ENCODE measurements at places on chromosomes 3 and 15.

DNA sequence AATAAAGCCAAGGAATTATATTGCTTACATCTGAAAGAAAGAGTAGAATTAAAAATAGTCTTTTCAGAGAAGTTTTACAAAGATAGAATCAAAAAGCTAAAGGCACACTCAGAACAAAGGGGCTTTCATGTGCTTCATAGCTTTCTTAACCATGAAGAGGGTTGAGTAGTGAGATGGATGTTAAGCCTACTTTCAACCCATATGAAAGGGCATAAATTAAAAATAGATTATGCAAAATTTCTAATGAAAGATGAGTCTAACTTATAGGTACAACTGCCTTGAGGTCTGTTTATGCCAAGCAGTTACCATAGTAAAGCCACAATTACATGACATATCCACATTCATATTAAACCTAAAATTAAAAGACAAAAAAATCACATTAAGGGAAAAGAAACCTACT lies 223.3 kb upstream of the ARHGEF26 start:
- DNase-seq = no peak

DNA sequence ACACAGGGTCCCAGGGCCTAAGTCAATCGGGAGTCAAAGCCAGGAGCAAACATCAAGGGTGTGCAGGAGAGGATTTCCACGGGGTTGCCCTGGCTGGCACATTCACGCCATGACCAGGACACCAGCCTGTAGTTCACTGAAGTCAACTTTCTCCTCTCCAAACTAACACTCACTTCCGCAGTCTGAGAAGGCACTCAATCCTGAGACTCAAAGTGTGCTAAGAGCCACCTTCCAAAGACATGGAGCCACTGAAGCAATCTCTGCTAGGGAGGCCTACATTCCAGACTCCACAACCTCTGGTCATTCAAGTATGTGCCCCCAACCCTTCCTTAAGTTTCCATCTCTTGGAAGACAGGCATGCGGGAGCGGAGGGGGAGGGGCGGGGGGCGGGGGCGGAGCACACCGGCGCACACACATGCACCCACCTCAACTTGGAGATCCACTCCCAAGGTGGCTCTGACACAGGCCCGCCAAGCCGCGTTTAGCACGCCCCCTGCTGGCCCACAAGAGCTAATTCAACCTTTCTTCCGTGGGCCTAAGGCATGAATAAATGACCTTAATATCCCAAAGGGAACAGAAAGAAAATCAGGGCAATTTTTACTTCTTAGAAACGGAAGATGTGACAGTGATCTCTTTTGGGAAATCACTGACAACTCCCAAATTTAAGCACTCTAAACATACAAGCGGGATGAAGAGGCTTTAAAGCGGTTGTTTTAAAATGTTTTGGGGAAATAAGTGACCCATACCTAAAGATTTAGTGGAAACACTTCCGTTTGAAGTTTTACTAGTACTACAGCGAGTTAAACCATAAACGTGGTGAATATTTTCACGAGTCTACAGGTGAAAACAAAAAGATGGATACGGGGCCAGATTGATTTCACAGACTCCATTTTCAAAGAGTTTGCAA lies 162.5 kb upstream of the CHRNA7 start:
- no peak for DNase-seq

GRCh38 chr3:36075491-36075890 lies 304.8 kb upstream of the STAC start:
- no peak for DNase-seq

DNA sequence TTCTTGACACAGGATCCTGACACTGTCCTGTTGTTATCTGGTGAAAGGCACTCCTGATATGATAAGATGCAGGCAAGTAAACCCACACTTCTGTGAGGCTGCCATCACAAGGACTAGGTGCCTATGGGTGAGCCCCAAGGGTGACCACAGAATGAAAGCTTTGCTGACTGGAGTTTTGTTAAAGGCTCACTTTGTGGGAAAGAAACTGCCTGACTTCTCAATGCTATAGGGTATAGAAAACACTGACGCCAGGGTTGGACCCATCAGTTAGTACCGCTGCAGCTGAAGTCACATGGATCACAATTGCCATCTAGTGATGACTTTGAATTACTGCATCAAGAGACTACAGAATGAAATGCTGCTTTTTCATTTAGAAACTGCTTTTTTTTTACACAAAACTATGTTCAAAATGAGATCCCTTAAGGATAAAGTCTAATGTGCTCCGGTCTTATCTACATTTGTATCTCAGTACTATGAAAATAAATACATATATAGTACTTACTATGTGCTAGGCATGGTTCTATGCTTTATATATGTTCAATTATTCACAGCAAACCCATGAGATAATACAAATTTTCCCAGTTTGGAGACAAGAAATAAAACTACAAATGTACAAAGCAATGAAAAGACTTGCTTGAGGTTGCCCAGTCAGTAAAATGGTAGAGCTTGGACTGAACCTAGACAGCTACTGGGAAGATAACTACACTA lies 64.2 kb upstream of the CMSS1 start:
- no peak for DNase-seq

GRCh38 chr3:117844676-117845075 lies 1135.1 kb downstream of the TUSC7 start:
- no peak for DNase-seq

- no peak for DNase-seq
These were observed 95.3 kb upstream of the SOX2 start for GRCh38 chr3:181616088-181617070.

GRCh38 chr3:107716734-107717133 lies 194.0 kb downstream of the BBX start:
- no peak for DNase-seq

GRCh38 chr15:90750186-90750585 lies 33.0 kb downstream of the BLM start:
- peak; percentile 1 for DNase-seq

GRCh38 chr3:59606638-59607266 lies 556.9 kb upstream of the CFAP20DC start:
- no peak for DNase-seq

GRCh38 chr3:5098346-5098745 lies 23.7 kb upstream of the ARL8B start:
- no peak for DNase-seq

DNA sequence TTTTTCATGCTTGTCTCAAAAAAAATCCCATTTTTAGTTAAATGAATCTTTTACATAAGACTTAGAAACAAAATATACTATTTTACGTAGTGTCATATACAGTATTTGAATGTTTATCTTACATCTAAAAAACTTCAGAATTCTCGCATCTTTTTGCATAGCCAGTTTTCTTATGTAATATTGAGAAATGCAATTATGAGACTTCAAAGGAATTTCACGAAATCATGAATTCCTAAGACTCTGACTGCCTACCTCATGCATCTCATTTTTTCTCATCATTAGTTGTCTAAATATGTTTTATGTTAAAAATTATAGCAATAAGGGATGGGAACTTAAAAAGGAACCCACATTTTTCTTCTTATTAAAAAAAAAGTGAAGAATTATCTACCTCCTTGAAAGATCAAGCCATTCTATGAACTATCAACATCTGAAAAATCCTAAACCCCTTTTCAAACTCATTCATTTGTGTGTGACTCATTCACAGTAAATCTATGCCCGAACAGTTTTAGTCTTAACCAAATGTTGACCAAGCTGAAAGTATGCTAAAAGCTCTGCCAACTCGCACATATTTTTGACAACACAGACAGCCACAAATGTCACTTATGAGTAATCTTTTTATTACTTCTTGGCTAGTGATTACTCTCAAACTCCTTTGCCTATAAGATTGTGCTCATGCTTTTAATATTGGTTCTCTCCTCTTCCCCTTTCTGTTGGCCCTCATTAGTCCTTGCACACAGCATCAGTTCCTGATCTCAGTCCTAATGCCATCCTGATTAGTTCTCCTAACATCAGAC lies 115.9 kb downstream of the DCLK3 start:
- no peak for DNase-seq

DNA sequence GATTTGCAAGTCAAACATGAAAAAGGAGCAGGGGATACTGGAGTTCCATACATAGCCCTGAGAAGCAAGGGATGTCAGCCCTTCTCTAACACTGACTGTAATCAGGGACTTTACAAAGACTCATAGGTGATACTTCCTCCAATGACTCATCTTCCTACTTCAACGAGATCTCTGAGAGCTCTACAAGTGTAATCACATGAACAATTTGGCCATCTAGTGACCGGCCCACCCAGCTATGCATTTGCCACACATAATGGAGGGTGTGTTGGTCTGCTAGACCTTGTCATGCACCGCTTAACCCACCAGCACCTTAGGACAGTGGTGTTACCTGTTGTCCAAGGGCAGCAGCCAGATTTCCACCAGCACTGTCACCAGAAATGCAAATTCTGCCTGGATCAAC lies 75.3 kb downstream of the NCEH1 start:
- no peak for DNase-seq

DNA sequence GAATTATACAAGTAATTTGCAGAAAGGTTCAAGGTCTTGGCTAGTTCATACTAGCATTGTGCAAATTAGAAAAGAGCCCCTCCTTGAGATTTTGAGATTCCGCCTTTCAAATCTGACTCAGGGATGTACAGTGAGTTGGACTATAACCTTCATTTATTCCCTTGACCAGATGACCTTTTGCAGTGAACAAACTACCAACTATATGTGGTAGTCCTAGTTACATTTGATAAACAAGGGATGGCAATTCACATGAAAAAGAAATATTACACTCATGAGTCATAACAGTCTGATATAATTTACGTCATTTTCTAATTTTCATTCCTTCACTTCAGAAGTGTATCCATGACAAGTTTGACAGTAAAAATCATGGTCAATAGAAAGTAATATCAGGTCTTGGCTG lies 860.4 kb downstream of the ROBO1 start:
- no peak for DNase-seq

GRCh38 chr3:164250923-164251322 lies 827.4 kb downstream of the SI start:
- no peak for DNase-seq

- no peak for DNase-seq
These were observed 603.6 kb upstream of the TGFBR2 start for GRCh38 chr3:30002797-30003196.

GRCh38 chr3:52093756-52094545 lies 37.6 kb upstream of the DUSP7 start:
- no peak for DNase-seq

GRCh38 chr3:131794766-131795388 lies 239.9 kb downstream of the CPNE4 start:
- no peak for DNase-seq

DNA sequence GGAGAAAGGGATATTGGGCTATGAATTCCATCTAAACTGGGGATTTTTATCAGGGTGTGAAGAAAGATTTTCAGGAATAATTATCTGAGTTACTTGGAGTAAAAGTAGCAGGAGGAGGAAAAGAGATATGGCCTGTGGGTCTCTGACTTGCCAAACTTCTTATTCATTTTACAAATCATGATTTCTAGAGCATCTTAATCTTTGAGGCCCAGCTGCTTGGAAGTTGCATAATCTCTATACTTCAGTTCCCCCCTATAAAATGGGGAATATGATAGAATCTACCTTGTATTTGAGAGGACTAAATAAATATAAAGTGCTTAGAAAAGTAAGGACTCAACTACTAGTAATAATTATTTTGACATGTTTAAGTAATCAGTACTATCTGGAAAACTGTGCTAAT lies 11.0 kb upstream of the GABPB1 start:
- DNase-seq = no peak

GRCh38 chr3:171799501-171799900 lies 10.8 kb downstream of the PLD1 start:
- no peak for DNase-seq

- DNase-seq = no peak
These were observed 177.6 kb downstream of the GHSR start for GRCh38 chr3:172270557-172271166.

GRCh38 chr3:61152071-61152470 lies 99.2 kb downstream of the FHIT start:
- no peak for DNase-seq

DNA sequence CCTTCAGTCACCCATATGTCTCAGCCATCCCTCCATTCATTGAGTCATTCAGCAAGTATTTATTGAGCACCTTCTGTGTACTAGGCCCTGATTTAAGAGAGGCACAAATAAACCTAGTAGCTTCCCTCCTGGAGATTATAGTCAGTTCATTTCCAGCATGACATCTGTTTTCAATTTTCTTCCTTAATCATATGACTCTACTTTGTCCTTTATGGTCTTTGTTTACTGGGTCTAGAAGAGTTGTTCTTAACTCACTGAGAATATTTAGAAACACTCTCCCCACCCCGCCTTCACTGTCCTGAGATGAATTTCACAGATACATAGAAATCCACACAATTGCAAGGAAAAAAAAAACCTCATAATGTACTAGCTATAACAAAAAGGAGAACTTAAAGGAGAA lies 44.8 kb upstream of the ADAMTS9 start:
- no peak for DNase-seq

- DNase-seq = no peak
These were observed 245.2 kb downstream of the TLE3 start for GRCh38 chr15:69852482-69852881.

- DNase-seq = no peak
These were observed 53.6 kb upstream of the SNRPA1 start for GRCh38 chr15:101348643-101349042.

GRCh38 chr15:55743729-55744655 lies 1.0 kb upstream of the PRTG start:
- DNase-seq = no peak

DNA sequence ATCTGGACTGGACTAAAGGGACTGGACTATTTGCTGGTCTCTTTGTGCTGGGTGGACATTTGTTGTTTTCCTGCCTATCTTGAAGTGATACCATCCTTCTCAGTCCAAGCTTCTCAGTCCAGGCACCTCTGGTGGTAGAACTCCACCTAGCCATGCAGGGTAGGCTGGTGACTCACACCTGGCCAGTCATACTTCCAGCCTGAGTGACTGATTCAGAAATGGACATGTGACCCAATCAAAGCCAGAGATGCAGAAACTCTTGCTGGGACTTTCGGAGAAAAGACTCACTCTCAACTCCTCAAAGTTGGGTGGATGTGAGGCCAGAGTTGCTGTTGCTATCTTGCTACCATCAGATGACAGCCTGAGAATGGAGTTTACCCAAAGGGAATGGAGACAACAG lies 5.6 kb upstream of the ASB14 start:
- no peak for DNase-seq

DNA sequence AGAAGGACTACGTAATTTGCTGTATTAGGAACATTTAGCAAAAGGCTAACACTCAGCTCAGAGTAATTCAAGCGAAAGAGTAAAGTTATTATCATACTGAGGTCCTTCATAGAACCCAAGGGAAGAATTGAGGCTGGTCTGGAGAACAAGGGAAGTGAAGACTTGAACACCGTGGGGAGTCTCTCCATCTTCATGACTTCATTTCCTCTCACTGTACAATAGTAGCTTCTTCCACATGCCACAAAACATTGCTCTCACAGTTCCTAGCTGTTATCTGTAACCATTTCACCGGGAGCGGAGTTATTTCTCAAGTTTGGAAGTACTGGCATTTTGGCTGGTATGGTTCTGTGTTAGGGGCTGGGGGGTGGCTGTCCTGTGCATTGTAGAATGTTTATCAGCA lies 69.7 kb downstream of the MAGI1 start:
- no peak for DNase-seq

DNA sequence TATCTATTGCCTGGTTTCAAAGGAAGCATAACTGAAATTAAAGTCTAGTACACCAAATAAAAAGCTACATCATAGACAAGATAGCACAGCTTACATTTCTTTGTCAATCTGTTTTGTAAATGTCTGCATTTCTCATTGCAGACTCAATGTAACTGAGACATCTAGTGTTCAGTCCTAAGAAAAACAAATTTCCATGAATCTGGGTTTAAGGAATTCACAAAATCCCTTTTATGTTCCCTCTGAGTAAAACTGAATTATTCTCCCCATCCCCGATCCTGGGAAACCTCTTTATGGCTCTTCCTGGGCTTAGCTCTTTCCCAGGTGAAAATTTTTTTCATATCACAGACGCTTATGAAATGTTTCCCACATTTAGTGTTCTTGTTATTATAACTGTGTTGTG lies 21.6 kb upstream of the RASA2 start:
- no peak for DNase-seq
